Lower lobe of right lung (tissue), 2 donors: ENCODE measurements at places on chromosomes 6 and 20. TPM values are rescaled to one million over a fixed set of nuclear protein-coding genes. Genes with fewer than 3 reads are reported as not detected.

L3MBTL3 gene
- total RNA-seq, result 11.8 TPM

DHX35 gene
- total RNA-seq, result 10.5 TPM

LAMP5 gene
- total RNA-seq, result 0.41 TPM

MRPS26 gene
- total RNA-seq, result 31.0 TPM

POPDC3 gene
- 0.80 TPM for total RNA-seq

OR2H2 gene
- not detected for total RNA-seq

TRIM15 gene
- total RNA-seq, result not detected

ACTL10 gene
- total RNA-seq, result 1.3 TPM

FAM184A gene
- total RNA-seq, result 15.9 TPM

C6orf132 gene
- total RNA-seq, result 13.5 TPM

TP53TG5 gene
- not detected for total RNA-seq

VSTM2L gene
- total RNA-seq, result 14.1 TPM

SLC4A11 gene
- total RNA-seq, result 5.0 TPM

KCNK15 gene
- total RNA-seq, result 0.89 TPM
